ENCODE measurements at places on chromosomes 5 and 9. TPM values are rescaled to one million over a fixed set of nuclear protein-coding genes. Genes with fewer than 3 reads are reported as not detected.

The PCDHGC5 gene
- 1.1 TPM for polyA plus RNA-seq

The CTXN3 gene
- polyA plus RNA-seq = 1.2 TPM

The RORB gene
- 0.06 TPM for polyA plus RNA-seq

The GABRB2 gene
- polyA plus RNA-seq = 0.18 TPM

The NEUROG1 gene
- polyA plus RNA-seq = not detected

The PTGS1 gene
- polyA plus RNA-seq = 4.7 TPM

The ANKRD18B gene
- 0.08 TPM for polyA plus RNA-seq

The OGN gene
- 301 TPM for polyA plus RNA-seq

Measured in hindlimb muscle (tissue), 1 donor.